ENCODE measurements at places on chromosomes 5 and 9.

DNA sequence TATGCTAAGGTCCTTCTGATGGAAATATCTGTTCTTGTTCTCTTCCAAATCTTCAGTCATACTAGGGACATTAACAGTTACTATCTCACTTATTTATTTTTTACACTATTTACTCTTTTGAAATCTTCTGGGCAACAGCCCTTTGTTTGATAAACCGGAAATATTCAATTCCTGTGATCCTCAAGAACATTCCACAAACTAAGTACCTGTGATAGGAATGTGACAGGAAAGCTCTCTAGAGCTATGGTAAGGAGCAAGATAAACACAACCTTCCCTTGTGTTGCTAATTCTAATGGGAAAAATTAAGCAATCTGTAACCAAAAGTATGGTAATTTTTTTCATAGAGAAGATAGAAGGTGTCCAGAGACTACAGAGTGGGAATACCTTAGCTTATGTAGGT lies 22.0 kb upstream of the ANKRD34B start:
- DNase-seq, result no peak

DNA sequence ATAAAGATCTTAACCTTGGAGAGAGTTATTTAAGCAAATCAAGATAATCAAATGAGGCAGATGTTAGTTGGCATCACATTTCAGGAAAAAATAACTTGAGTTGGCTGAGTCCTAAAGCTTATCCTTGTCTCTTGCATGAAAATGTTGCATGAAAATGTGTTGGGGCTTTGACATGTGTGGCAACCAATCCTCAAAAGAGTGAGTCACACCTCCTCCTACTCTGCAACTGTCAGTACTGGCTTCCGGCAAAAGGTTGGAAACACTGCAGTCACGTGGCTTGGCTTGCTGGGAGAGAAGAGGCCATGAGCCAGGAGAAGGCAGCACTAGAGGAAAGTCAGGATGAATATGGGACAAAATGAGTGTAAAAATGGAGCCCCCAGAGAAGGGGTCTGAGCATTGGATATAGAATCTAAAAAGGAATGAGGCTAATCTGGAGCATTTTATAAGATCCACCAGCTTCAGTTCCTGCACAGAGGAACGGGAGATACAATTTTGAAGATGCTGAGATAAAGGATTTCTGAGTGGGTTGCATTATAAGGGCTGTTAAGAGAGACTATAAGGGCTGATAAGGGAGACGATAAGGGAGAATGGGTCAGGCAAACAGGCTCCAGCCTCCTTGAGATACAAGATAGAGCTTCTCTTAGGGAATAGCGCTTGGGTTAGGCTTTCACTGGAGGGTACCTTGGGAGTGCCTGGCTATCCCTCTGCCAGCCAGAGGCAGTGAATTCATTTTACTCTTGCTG lies 43.1 kb downstream of the SPATA31D1 start:
- DNase-seq, result no peak

DNA sequence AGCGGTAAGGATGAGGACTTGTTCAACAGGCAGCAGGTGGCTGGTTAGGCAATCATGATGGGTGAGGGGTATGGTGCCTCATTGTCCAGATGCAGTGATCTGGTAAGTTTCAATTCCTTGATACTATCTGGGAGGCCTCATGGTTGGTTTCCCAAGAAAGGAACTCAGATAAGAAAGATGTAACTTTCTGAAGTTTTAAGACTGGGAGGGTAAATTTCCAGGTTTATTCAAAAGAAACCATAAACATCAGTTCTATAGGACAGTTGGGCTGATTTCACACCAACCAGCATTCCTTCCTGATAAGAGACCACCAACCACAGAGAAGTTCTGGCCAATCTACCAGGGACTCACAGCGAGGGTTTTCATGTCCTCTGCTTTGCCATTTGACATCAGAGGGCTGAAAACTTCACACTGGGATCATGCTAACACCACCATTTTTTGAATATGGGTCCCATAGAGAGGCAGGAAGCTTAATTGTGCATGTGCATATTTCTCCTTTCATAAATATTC lies 773 bp upstream of the AGGF1 start:
- no peak for DNase-seq

DNA sequence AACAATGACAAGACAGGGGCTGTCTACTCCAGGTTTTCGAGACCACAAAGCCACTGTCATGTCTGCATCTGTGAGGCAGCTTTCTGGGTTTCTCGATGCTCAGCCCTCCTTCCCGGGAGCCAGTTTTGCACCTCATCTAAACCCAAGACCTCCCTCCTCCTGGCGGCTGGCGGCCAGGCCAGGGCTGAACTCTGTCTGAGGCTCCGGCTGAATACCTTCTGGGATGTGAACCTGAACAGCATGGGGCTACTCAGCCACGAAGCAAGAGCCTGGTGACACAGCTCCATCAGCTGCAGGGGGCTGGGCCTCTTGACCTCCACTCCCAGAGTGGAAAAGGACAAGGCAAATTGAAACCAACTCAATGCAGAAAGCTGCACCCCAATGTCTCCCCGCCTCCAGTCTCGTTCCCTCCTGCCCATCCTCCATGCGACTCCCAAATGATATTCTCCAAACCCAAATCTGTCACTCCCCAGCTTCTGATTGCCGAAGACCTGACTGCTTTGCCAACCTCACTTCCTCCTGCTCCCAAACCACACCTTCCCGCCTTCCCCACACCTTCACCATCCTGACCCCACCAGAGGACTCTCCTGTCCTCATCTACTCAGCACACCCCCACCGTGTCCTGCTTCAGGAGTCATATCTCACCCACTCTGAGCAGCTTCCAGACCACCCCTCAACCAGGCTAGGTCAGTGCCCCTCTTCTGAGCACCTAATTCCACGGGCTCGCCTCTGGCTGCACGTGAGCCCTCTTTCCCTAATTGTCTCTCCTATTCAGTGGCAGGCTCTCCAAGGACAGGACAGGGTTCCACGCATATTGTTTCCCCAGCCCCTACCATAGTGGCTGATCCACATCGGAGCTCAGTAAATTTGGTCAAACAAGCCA lies 4.5 kb downstream of the ANKS6 start:
- no peak for DNase-seq

All from GM06990 (cell line).